ENCODE measurements at places on chromosomes 3 and 15. TPM values are rescaled to one million over a fixed set of nuclear protein-coding genes. Genes with fewer than 3 reads are reported as not detected.
A peak's percentile ranks its signal among the peaks of the same experiment; 100 is the strongest.

Gene C3orf80
- 0.09 TPM for total RNA-seq

Gene NEK10
- total RNA-seq, result 0.19 TPM

Gene OR5K2
- total RNA-seq, result not detected

Gene SCN11A
- total RNA-seq, result 0.07 TPM

Gene XIRP1
- total RNA-seq, result 1.4 TPM

Gene THAP10
- 0.27 TPM for total RNA-seq

GRCh38 chr3:197371591-197372046 lies 73.2 kb upstream of the DLG1 start:
- H3K4me1 ChIP-seq, result no peaks in the 10 kb centered on the region
- H3K27me3 ChIP-seq, result no peaks in the 10 kb centered on the region
- no peak for DNase-seq
- no peak overlapping the region for H3K27ac ChIP-seq
- H3K4me3 ChIP-seq, result no peak overlapping the region

GRCh38 chr3:161208931-161209330 lies 12.2 kb upstream of the NMD3 start:
- H3K27me3 ChIP-seq, result no peaks in the 10 kb centered on the region
- H3K27ac ChIP-seq, result no peak overlapping the region
- no peaks in the 10 kb centered on the region for H3K36me3 ChIP-seq
- no peak overlapping the region for H3K4me3 ChIP-seq

- no peaks in the 10 kb centered on the region for H3K27me3 ChIP-seq
- peak overlapping the region; percentile 94 for H3K4me3 ChIP-seq
- H3K4me1 ChIP-seq, result peaks cover 38% of the 10 kb centered on the region
- no peak for DNase-seq
- H3K36me3 ChIP-seq, result peaks cover 6% of the 10 kb centered on the region
- H3K27ac ChIP-seq, result peak overlapping the region; percentile 98
These were observed 1.3 kb upstream of the PXYLP1 start for GRCh38 chr3:141230293-141230692.

DNA sequence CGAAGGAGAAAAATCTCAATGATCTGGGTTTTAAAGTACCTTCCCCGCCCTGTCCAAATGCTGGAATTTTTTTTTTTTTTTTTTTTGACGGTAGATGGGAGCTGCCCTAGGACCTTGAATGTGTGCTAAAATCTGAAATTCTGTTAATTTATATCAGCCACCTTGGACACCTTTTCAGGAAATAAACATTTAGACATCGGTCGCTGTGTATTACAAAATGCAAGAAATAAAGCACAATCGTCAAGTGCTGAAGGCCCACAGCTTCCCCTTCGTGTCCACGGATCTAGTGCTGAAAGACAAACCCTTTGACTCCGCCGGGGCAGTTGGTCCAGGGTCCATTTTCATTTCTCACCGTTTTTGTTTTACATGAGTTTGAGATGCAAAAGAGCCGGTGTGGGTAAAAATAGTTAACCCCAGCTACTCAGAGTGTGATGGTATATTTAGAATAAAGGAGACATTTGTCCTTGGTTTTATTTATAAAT lies 90.2 kb upstream of the CHD2 start:
- H3K36me3 ChIP-seq, result peaks cover 3% of the 10 kb centered on the region
- peak; percentile 60 for DNase-seq
- peak overlapping the region; percentile 99 for H3K27ac ChIP-seq
- peak overlapping the region; percentile 88 for H3K4me3 ChIP-seq
- H3K4me1 ChIP-seq, result peaks cover 43% of the 10 kb centered on the region

DNA sequence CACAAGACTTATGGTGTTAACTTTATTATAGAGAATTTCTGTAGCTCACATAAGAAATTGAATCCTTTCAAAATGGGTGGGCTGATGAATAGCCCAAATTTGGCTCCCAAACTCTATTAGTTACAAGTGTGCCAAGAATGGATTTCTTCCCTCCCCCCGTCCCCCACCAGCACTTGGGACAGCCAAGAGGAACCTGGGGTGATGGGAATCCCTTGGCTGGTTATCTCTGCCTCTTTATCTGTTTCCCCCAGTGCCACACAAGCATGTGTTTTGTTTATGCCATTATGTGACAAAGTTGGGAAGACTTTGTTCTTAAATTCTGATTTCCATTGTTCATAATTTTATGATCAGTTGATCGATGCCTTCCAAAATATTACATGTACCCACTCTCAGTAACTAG lies 28.3 kb downstream of the CMSS1 start:
- no peaks in the 10 kb centered on the region for H3K27me3 ChIP-seq
- DNase-seq, result no peak
- H3K4me3 ChIP-seq, result no peak overlapping the region
- no peak overlapping the region for H3K27ac ChIP-seq
- no peaks in the 10 kb centered on the region for H3K36me3 ChIP-seq
- peaks cover 14% of the 10 kb centered on the region for H3K4me1 ChIP-seq

Data from activated CD4-positive, alpha-beta T cell treated with anti-CD3 and anti-CD28 coated beads for 36 hours (primary cell).